ENCODE measurements at places on chromosomes 16 and 17.

DNA sequence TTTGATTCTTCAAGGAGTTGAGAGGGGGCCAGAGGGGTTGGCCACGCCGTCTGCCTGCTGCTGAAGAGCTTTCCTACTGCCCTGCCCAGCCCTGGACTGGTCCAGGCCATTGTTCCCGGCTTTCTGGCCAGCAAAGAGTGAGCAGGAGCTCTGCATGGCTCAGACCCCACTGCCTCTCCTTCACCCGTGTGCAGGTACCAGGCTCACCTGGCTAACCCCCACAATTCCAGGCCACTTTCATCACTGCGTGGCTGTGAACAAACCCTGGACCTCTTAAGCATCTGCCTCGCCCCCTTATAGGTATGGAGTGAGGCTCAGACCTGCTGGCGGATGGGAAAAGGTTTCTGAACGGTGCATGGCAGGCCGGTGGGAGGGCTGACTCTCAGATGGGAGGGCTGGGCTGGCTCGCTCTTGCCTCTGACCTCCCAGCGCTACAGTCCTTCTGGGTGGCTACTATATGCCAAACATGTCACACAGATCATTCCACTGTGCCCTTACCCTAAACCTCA, 8.9 kb downstream of the ZNF319 start:
- peak; percentile 26 for DNase-seq

DNA sequence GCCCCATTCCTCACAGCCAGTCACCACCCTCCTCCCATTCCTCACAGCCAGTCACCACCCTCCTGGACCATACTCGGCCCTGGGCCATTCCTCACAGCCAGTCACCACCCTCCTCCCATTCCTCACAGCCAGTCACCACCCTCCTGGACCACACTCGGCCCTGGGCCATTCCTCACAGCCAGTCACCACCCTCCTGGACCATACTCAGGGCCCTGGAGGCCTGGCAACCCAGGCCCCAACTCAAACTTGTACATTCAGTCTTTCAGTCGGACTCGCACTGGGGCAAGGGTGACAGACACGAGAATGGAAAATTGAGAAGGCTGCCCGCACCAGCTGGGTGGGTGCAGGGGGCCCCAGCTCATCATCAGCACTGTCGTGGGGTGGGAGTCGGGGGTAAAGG, 30.4 kb upstream of the FOXK2 start:
- no peak for DNase-seq

- DNase-seq, result no peak
Observed at GRCh38 chr16:83912519-83913244, 13.8 kb downstream of the MLYCD start.

GRCh38 chr16:30357085-30357714, 2.1 kb upstream of the CD2BP2 start:
- no peak for DNase-seq

GRCh38 chr16:31274831-31275816, 15.3 kb downstream of the ITGAM start:
- DNase-seq, result no peak

- DNase-seq, result no peak
Observed at GRCh38 chr16:64132190-64132589, 989.7 kb downstream of the CDH11 start.

DNA sequence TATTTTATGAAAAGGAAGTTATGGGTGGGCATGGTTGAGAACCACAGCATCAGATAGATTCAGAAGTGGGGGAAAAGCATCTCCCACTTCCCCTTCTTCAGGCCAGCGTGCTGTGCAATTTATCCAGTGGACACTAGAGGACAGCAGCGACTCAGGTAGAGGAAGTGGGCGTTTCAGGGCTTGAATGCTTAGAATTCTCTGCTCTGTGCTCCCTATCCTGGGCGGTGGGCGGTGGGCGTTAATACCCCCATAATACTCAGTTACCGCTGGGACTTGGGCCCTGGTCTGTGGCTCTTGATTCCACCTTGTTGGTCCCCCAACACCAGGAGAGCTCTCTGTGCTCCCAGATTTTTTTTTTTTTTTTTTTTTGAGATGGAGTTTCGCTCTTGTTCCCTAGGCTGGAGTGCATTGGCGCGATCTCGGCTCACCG, 3.7 kb upstream of the LYZL6 start:
- no peak for DNase-seq

GRCh38 chr17:38464723-38465390, 36.6 kb downstream of the ARHGAP23 start:
- DNase-seq, result peak; percentile 94

GRCh38 chr16:1972490-1972877, 631 bp downstream of the TBL3 start:
- DNase-seq, result no peak

DNA sequence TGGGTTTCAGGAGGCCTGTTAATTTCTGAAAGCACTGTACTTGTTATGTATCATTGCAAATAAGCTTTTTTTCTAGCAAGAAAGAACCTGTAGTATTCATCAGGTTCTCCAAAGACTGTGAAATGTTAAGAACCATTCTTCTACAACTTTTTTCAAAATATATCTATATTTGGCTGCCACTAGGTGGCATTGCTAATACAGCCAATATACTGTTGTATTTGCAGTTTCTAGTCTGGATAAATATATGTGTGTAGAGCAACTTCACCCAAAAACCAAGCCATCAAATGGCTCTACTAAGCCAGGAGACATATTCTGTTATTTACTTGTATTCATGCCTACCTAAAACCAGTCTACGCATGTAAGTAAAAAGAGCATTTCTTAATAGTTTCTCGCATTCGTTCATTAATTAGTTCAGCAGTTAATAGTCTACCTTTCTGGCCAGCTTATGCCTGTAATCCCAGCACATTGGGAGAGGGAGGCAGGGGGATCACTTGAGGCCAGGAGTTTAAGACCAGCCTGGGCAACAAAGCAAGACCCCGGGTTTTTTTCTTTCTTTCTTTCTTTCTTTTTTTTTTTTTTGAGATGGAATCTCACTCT, 39.5 kb downstream of the VMP1 start:
- no peak for DNase-seq

GRCh38 chr16:11462861-11463260, 117.6 kb downstream of the RMI2 start:
- DNase-seq, result no peak

- DNase-seq, result no peak
Observed at GRCh38 chr16:726438-727290, at the start of the genes CCDC78 and HAGHL. TSS of gene CCDC78 (minus strand) at chr16:726443. CDS start at chr16:726367, 76 bp downstream. TSS of gene HAGHL (plus strand) at chr16:727106. CDS start at chr16:727510, 404 bp downstream.

- DNase-seq, result no peak
Observed at GRCh38 chr16:51151961-51152663, 1.0 kb upstream of the SALL1 start.

- no peak for DNase-seq
Observed at GRCh38 chr17:50182783-50183420, 17.1 kb downstream of the SGCA start.

GRCh38 chr17:78116411-78116810, 12.1 kb downstream of the TMC6 start:
- no peak for DNase-seq

DNA sequence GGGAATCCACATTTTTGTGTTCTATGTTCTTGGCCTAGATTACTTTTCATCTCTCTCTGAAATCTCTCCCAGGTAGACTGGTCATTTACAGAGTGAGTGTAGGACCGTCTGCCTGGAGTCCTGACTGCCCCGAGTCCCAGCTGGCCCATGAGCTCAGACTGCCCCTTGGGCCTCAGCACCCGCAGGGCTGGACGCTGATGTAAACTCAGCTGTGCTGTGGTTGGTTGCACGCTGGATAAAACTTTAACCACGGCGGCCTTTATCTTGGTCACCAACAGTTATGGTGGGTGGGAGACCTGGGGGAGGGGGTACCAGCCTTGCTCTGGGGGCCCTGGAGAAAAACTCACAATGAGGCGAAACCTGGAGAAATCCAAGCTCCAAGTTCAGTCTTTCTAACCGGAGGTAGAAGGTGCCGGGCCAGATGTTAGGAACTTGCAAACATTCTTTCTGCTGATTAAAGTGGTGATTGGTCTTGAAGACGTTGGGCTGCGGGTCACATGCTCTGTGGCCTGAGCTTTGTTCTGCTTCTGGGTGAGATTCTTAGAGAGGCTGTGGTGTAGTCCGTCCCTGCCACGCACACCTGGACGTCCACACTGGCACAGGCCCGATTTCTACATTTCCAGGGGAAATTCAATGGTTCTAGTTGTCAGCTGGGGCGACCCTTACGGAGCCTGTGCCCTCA, 6.9 kb downstream of the METRNL start:
- DNase-seq, result no peak

DNA sequence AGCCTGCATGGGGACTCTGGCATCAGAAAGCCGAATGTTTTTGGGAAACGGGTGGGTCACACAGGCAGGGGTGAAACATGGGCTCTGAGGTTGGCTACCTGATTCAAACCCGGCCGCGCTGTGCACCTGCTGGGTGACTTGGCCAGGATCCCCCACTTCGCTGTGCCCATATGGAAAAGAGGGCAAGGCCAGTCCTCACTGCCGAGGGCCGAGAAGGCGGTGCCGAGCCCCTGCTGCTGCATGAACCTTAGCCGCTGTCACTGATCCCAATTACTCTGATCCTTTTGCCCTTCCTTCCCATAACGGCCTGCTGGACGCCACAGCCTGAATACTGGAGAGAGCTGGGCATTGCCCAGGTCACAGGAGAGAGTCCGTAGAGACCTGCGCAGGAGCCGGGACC, 17.7 kb downstream of the KDM8 start:
- DNase-seq, result no peak

- no peak for DNase-seq
Observed at GRCh38 chr16:19304750-19305149, 19.2 kb downstream of the CLEC19A start.
